Activated T-helper 17 cell treated with anti-CD3 and anti-CD28 coated beads, Interleukin-2, amount 50 U/mL, for 72 hours (primary cell): ENCODE measurements at places on chromosomes 3 and 15. TPM values are rescaled to one million over a fixed set of nuclear protein-coding genes. Genes with fewer than 3 reads are reported as not detected.

- ATAC-seq, result peak; percentile 88
Measured at GRCh38 chr15:30872341-30872748, 31.4 kb upstream of the FAN1 start.

DNA sequence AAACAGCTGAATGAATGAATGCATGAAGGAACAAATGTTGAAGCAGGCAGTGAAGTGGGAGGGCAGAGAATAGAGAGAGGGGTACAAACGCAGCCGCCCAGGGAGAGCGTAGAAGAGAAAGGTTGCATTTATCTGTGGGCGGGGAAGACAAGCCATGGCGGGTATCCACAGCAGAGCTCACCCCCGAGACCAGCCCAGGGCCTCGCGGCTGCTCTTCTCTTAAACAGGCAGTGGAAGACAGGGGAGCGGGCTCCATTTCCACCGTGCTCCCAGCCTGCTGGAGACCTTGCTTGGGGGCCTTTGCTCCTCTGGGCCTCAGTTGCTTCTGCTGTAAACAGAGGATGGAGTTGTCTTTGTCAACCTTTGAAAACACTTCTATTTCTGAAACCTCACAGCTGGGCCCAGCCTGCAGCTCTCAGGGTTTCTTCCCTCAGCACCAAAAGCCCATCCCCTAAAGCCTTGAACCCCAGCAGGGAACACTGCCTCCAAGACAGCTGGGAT is 259.5 kb downstream of the UACA start:
- no peak for ATAC-seq

The SLCO3A1 gene
- 11.0 TPM for total RNA-seq

GRCh38 chr3:138186803-138187295 is 252 bp upstream of the ARMC8 start:
- peak; percentile 90 for ATAC-seq

GRCh38 chr3:133474251-133474801 is 74.5 kb downstream of the BFSP2 start:
- no peak for ATAC-seq

DNA sequence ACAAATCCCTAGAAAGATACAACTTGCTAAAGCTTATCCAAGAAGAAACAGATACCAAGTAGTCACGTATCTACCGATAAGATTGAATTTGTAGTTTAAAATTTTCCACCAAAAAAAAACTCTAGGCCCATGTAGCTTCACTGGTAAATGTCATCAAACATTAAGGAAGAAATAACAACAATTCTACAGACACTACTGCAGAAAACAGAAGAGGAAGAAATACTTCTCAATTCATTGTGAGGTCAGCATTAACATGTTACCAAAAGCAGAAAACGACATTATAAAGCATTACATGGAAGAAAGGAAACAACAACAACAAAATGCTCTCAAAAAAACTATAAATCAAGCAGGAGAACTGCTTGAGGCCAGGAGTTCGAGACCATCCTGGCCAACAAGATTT is 27.5 kb upstream of the TM4SF19 start:
- no peak for ATAC-seq

DNA sequence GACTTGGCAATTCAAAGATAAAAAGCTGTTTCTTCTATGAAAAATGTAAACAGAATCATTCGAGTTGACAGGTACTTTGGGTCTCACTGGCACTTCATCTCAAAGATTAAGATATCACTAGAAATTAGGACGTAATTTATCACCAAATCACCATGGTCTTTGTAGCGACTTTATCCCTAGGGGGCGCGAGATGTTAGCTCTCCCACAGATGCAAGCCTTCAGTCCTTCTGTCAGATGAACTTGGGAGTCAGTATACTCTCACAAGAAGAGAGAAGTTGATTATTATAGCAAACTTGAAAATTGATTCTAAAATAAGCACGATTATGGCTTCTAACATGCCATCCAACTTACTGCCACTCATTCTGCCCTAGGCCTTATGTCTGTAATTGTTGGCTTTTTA is 150.3 kb downstream of the ALCAM start:
- no peak for ATAC-seq

DNA sequence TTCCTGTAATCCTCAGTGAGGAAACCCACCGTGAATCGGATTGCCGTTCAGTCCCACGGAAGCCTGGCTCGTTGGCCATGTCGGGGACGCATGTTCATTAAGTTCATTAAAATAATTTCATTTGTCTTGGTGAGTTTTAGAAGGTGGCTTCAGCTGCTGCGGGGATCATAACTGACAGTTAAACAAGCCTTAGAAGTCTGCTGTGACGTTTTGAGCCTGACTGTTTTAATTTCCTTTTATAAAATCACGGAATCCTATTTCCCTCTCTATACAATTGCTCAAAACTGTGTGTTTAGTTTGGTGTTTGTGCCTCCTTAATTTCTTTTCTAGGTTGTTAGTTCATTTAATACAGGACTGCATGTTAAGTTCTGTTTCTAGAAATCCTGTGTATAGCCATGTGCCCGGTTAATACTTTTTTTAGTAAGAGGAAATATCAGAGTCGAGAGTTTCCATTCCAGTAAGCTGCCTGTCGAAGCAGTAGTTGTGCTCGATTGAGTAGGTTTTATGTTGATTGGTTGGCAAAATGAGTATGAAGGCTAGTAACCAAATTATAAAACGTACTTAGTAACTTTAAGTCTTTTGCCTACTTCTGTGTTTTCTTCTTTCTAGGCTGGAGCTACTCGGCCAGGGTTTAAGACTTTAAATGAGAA is 705 bp downstream of the NIPA2 start:
- no peak for ATAC-seq
